ENCODE measurements at places on chromosomes 1 and 21.
A peak's percentile ranks its signal among the peaks of the same experiment; 100 is the strongest.

GRCh38 chr1:174239541-174239940 lies 80.2 kb downstream of the RABGAP1L start:
- no peak for DNase-seq

GRCh38 chr1:37028981-37029617 lies 5.2 kb downstream of the GRIK3 start:
- no peak for DNase-seq

- DNase-seq, result peak; percentile 63
Observed at GRCh38 chr1:198001776-198002408, 84.7 kb downstream of the LHX9 start.

DNA sequence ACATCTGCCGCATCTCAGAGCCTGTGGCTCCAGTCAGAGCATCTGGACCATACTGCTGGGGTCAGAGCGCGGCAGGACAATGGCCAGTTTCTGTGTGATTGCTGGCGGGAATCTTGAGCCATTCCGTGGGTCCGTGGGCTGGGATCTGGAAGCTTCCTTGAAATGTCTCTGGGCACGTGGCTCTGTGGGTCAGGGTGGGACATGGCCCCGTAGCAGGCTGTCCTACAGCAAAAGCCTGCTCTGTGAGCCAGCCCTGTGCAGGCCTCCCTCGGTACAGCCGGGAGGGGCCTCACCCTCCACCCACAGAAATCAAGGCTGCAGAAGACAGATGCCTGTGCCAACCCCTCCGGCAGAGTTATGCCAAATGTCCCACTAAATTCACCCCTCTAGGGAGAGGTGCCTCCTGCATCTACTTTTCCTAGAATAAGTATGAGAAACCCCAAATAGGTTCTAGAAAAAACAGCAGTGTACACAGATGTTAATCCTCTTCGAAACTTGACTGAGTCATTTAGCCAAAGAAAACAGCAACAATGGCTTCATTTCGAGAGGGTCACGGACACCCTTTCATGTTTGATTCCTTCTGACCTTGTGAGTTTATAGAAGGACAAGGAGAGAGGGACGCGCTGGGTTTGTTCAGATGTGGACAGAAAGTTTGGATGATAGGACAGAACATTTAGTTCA lies 27.8 kb downstream of the COL18A1 start:
- DNase-seq, result no peak

DNA sequence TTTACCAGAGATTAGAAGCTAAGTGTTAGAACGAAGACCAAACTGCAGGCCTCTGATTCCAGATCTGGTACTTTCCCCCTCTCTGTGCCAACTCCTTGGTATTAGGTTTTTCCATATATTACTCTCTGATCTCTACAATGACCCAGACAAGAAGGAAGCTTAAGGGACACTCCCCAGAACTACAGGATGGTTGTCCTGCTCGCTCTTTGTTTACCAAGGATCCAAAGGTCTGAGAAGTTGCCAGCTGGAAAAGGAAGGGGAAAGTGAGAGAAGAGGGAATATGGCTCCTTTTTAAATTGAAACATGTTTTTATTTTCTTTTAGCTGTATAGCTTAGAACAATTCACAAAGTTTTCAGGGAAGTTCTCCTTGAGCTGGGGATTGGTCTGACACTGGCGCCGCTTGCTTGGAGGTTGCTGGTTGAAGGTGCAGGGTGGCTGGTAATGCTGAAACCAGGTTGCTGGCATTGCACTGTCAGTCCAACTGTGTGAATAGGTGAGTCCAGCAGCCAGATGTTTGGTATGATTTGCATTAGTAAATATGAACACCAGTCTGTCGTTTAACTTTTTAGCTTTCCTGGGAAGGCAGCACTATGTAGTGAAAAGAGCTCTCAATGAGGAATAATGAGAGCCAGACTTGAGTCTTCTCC lies 89.3 kb downstream of the NOS1AP start:
- DNase-seq, result no peak

DNA sequence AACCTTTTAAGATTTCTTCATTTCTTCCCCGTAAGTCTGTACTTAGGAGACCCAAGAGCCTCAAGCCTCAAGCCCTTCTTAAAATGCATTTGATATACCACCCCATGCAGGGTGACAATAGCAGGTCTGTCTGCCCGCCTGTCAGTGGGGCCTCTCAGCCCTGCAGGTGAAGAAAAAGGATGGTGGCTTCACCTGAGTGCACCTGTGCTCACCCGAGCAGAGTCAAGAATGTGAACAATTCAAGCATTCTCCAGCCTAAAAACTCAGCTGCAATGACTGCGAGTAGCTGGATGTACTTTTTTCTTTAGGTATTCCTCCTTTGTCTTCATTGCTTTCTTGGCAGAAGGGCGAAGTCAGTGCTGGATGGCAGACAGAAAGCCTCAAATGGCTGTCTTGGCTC lies 203.3 kb downstream of the LMX1A start:
- DNase-seq, result no peak

GRCh38 chr1:59972216-59972927 lies 45.8 kb upstream of the CYP2J2 start:
- peak; percentile 79 for DNase-seq

DNA sequence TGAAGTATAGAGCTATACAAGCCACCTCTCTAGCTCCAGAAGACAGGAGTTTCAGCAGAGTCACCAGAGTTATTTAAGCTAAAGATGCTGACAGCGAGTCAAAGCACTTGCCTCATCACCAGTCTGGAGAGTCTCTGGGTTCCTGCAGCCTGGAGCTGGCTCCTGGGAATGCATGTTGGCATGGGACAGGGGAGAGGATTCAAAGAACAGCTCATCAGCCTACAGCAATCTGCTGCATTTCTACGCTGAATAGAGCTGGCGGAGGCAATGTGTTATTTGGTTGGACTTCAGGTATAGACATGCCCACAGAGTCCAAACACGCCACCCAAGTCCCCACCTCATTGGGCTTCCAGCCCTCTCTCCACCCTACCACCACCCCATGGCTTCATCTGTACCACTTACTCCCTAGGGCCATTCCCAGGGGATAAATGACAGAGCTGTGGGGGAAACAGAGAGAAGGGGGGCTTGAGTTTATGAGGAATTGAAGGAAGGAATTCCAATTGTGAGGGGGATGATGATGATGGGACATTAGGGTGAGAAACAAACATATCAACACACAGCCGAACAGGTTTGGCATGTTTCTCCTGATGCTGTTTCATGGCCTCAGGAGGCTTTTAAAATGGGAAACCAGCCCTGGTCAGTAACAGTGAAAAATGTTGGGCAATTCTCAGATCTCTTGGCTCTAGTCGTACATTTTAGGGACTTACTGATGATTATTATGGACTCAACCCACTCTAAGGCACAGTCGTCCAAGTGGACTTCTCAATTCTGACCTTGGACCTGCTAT lies 58.4 kb downstream of the PLEKHA6 start:
- DNase-seq, result no peak

DNA sequence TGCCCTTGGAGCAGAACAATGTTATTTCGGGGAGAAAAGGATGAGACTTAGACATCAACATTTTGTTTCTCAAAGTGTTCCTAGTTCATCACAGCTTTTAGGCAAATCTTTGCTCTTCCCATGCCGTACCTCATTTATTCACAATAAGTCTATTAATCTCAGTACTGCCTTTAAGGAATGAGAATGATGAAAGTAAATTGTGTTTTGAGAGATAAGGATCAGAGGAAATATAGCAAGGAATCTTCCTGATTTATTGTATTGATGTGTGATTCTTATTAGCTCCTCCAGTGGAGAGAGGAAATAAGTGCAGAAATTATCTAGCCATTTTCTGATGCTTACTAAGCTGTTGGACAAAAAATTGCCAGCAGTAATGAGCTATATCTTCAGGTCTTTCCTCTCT lies 2.0 kb downstream of the POLR3C start:
- DNase-seq, result no peak

DNA sequence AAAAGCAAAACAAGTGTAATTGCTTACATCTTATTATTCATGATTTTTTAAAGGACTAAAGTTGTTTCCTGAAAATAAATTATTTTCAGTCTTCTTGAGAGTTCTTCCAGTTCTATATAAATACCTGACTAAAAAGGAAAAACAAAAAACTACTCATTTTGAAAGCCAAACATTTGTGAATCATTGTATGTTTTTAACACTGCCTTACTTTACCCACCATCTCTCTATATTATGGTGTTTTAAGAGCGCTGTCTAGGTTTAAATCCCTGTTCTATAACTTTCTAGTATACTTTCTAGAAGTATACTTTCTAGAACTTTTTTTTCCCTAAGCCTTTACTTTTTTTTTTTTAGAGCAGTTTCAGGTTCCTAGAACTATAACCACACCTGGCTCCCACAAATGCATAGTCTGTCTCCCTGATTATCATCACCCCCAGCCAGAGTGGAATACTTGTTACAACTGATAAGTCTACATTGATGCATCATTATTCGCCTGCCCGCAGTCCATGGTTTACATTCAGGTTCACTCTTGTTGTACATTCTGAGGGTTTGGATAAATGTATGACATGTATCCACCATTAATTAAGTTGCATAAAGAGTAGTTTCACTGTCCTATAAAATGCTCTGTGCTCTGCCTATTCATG lies 9.8 kb downstream of the RSBN1 start:
- no peak for DNase-seq

GRCh38 chr1:23915466-23915865 lies 2.3 kb upstream of the CNR2 start:
- DNase-seq, result no peak

GRCh38 chr1:79198832-79199231 lies 192.3 kb upstream of the ADGRL4 start:
- DNase-seq, result peak; percentile 44

GRCh38 chr1:183185941-183186490 lies at the start of gene LAMC2:
Gene LAMC2 (plus strand): TSS chr1:183186264. CDS start chr1:183186353, 89 bp downstream.
- DNase-seq, result no peak

DNA sequence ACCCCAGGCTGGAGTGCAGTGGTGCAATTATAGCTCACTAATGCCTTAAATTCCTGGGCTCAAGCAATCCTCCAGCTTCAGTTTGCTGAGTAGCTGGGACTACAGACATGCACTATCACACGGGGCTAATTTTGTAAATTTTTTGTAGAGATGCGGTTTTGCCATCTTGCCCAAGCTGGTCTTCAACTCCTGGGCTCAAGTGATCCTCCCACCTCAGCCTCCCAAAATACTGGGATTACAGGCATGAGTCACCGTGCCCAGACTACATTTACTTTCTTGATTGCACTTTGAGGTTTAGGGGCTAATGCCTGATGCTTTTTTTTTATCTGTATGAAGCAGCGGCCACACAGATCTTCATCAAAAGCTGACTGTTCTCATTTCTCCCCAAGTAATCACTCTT lies 124.6 kb downstream of the KIF26B start:
- DNase-seq, result peak; percentile 43

DNA sequence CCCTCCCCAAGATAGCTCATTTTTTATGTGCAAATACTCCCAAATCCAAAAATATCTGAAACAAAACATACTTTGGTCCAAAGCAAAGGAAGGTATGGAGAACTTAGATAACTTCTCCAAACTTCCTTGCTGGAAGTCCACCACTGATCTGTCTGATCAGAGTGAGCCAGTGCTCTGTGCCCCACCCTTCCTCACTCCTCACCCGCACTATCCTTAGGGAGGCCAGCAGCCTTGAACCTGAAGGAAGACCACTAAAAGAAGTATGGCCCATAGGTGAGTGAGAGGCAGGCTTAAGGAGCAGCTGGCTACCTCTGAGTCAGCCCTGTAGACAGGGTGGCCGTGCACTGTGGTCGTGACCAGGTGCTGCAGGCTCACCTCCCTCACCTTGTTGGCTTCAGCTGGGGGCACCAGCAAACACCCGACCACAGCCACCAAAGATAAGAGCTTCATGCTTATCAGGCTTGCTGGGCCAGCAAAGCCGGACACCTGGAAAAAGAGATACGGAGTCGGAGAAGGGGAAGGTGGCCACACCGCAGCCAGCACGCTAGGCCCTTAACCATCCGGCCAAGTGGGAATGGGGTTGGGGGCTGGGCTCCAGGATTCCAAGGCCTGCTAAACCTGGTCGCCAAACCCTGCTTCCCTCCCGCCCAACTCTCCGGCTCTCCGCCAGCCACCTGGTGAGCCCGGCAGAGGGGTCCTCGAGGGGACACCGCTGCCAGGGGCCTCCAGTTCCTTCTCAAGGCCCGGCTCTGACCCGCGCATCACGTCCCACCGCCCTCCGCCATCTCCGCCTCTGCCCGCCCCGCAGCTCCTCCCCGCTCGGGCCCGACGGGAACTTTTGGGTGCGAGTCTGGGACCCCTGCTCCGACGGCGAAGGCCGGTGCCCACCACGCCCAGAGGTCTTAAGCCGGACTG lies 543 bp downstream of the TMEM9 start:
- DNase-seq, result no peak

DNA sequence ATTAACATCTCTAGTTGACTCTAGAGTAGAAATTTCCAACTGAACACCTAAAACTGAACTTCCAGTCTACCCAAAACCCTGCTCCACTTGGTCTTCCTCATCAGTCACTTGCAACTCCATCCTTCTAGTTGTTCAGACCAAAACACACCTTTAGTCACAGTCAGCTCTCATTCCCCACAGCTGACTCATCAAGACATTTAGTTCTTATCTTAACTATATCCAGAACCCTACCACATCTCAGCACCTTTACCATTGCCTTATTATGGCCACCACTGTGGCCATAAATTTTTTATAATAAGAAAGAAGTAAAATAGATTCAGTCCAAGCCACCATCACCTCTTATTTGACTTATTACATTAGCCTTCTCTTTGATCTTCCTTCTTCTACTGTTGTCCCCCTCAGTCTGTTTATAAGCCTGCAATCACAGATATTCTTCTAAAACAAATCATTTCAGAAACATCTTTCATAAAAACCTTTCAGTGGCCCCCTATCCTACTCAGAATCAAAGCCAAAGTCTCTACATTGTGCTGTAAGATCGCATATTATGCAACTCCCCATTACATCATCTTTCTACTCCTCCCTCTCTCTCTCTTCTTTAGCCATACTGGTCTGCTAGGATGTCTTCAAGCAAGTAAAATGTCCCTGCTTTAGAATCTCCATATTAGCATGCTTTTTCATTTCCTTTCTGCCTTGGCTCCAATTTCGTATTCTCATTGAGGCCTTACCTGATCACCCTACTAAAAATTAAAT lies 275.9 kb downstream of the LRRC40 start:
- peak; percentile 20 for DNase-seq

GRCh38 chr1:41766546-41766945 lies 152.2 kb downstream of the HIVEP3 start:
- peak; percentile 45 for DNase-seq

- DNase-seq, result peak; percentile 73
Observed at GRCh38 chr21:35095859-35096291, 46.8 kb upstream of the RUNX1 start.

DNA sequence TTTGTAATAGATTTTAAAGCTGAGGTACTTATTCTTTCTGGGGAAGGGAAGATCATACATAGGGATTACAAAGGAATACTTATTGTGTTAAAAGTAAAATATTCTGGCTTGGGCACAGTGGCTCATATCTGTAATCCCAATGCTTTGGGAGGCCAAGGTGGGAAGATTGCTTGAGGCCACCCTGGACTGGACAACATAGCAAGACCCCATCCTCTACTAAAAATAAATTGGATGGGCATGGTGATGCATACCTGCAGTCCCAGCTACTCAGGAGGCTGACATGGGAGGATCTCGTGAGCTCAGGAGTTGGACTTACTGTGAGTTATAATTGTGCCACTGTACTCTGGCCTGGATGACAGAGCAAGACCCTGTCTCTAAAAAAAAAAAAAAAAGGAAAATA lies 27.6 kb downstream of the GABPB2 start:
- no peak for DNase-seq

Data from AG10803 (cell line).